ENCODE measurements at places on chromosomes 12 and 14.

DNA sequence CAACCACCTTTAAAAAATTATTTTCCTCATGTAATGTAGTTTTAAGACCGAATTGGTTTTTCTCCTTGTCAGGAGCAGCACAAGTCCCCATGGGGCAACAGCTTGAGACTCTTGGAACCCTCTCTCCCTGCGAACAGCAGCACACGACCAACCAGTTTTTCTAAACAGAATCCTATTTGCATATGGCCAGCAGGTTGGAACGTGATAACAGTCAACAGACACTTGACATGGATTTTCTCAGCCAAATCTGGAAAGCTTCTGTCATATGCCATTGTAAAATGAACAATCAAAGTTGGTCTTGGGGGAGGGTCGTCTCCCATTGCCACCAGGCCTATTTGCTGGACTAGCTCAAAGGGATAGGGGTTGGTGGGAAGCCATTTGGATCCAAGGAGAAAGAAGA is 1915.0 kb upstream of the FLRT2 start:
- DNase-seq: no peak

DNA sequence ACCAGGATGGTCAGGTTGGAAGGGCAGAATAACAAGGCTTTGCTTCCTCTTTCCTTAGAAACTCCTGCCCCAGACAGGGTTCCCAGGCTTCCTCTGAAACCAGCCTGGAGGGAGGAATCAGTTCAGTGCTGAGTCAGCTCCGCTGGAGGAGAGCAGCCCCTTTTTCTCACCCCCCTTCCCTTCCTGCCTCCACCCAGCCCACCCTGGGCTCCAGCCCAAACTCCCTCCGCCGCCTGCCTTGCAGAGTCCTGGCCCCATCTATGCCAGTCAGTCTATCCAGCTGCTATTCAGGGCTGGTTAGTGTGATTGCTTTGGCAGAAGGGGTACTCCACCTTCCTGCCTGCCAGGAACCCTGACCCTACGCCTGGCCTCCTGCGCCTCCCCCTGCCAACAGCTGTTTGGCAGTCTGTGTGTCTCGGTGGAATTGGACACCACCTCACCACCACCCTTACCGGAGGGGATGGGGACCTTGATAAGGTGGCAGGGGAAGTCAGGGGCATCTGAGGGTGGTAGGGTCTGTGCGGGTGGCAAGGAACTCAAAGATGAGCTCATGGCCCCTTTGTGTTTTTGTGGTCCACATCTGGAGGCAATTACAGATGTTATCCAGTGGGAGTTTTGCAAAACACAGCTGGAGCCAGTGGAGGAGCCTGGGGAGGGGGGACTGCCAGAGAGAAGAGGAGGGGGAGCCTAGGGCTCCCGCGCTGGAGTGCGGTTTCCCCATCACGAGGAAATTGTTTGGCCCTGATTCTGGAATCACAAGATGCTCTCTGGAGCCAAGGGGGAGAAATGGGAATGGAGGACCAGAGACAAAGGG is 12.2 kb downstream of the MMP14 start:
- DNase-seq: no peak

DNA sequence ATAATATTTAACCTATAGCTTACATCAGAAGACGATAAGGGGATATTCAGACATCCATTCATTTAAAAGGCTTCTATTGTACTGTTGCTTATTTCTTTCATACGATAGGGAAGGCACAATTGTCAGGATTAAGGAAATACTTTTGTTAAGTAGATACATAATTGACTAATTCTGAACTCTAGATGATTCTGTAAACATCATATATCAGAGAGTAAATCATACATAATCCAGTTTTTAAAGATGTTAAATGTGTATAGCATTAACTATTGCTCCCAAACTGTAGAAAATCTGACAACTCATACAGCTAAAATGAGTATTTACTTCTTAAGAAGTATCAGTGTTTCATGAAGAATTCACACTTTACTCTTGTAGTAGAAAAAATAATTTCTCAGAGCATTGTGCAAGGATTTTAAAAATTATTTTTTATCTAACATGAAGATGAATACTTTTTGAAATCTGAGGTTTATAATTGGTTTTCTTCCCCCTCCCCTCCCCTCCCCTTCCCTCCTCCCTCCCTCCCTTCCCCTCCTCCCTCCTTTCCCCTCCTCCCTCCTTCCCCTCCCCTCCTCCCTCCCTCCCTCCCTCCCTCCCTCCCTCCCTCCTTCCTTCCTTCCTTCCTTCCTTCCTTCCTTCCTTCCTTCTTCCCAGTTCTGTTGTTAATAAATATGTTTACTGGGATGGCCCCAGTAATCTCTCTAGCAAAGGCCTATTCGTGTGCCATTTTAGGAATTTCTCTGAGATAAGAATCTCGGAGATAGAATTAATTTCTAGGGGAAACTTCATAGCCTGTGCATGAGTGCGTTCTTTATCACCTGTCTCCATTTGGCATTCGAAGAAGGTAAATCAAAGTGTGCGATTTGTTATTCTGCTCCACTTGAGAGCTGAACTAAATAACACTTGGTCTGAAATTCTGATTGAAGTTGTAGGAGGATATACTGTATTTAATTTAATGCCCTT is 2.3 kb downstream of the NPAS3 start:
- DNase-seq: no peak

DNA sequence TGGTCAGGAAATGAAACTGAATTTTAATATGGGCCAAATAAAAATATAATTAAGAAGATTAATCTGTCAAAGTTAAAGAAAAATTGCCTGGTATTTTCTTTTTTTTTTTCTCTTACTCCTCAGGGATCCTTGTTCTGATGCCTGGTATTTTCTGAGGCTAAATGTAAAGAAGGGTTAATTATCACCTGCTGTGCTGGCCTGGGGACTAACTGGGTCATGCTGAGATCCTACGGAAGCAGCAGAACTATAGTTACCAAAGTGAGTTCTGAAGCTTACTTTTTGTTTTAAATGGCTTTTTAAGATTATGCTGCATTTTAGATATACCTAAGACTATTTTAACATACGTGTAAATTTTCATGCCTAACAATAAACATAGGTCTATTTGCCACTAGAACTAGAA is 23.3 kb downstream of the ZC2HC1C start:
- no peak for DNase-seq

DNA sequence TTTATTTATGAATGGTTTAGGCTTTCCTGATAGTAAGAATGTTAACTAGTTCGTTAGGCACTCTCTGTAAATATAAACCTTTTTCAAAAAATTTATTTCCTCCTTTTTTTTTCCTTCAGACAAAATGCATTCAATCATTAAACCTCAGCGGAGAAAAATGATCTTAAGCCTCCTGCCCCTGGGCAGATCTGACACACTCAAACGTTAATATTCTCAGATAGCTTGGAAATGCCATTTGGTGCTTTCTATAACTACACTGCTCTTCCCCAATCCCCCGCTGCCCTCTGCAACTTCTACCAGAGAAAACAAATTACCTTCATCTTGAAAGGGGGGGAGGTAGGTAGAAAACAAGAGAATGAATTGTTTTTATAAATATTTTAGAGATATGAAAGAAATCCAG is 521.2 kb downstream of the MED13L start:
- DNase-seq: no peak

DNA sequence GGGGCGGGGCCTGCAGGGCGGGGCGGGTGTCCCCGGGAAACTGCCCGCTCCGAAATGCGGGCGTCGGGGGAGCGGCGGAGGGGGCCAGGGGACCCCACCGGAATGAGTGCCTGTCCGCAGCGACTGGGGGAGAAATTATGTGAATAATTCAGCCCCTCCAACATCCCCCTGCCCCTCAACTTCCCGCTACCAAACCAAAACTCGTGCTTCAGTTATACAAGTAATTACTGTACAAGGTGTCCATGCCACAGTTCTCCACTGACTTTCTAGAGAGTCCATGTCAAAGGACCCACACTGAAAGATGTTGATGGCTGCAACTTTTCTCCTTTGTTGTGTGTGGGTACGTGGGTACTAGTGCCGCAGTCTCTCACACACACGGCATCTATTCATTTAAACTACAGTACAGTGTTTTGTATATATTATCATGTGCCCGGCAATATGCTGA is 414 bp upstream of the CDK17 start:
- no peak for DNase-seq

DNA sequence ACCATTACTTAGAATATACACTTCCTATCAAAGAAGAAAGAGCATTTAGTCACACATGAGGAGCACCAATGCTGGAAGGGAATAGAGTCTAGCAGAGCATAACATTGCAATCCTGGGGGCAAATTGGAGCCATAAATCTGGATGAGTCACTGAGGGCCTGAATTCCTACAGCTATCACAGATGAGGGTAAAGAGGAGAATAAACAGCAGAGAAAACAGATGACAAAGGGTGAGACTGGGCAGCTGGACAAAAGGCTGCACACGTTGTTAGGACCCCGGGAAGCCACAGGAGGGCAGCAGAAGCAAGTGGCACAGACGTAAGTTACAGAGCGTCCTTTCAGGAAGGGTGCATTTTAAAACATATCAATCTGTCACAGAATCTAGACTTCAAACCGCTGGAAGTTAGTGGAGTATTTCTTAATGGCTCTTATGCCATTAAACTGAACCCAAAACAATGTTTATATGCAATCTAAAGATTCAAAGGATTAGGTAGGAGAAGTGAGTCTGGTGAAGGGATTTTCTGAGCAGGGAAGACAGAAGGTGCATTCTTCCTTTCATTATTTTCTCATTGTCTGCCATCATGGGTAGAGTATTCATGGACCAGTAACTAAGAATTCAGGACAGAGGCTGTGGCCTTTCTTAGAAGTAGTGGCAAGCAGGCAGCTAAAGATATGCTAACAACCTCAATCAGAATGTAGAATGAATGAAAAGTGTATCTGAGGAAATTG is 159.8 kb upstream of the DAAM1 start:
- no peak for DNase-seq

DNA sequence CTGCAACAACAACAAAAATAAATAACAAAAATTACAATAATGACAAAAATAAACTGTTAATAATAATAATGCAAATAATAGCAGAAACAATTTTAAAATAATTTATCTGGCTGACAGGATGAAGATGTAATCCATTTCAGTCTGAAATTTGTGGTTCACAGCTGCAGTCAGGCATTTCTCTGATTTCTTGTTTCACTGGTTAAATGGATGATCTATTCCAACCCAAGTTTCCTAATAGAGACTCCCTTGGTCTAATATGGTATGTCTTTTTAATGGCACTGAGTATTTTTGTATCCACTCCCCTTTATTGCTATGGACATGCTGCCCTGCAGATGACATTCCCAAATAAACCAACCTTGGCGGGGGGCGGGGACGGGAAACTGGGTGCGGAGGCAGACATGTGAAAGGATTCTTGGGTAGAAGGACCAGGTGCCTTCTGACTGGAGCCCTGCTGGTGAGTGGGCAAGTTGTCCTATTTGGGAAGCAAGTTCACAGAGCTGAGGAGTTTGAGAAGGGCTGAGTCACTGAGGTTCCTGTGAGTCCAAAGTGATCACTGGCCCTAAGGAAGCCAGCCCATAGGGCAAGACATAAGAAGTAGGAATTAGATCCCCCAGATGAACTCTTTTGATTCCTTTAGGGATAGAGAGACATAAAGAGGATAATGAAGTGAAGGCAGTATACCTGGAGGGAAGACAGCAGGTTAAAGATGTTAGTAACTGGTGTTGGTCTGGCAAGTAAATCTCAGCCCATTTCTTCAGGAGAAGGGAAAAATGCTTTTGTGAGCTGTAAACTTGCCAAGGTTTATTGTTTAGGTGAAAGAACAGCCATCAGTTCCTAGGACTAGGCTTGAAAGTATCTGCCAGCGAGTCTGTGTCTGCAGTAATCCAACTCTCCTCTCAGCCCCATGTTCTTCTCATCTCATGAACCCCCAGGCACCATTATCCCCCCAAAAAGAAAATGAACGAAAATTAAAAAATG is 14.5 kb downstream of the FOXG1 start:
- no peak for DNase-seq

GRCh38 chr14:95507701-95508103 is 8.7 kb downstream of the SYNE3 start:
- DNase-seq: no peak

DNA sequence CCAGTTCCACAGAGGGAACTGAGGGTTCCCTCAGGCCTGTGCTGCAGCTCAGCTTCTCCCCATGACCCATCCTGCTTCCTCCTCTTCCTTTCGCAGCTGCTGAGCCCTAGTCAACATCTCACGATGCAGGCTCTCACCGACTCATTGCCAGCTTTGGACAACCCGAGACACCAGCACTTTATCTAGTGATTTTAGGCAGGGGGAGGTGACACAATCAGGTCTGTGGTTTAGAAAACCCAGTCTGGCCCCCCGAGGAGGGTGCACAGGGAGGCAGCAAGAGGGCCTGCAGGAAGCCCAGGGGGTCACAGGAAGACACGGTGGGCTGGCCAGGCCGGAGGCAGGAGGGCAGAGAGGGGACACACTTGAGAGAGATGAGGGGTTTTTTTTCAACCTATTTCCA is 35.4 kb downstream of the DIO3 start:
- DNase-seq: no peak

DNA sequence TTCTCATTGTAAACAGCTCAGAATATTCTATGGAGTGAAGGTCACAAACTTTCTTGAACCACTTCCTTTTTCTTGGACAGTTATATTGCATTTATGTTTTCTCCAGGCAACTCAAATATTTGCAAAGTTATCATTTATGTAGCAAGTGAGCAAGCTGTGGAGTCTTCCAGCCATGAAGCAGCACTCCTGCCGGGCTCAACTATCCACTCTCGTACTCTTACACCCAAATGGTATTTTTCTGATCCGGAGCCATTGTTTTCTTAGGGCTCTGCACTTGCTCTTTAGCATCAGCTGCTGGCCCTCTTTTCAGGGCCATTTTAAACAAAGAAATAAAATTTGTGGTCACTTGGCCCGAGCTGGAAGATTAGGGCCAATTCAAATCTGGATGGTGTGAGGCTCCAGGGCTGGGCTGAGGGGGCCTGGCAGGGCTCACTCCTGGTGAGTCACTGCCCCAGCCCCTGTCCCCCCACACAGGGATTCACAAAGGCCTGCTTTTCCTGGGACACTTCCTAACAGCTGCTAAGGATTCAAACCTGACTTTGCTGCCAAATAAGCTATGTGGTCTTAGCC is 19.7 kb downstream of the SYNE3 start:
- no peak for DNase-seq

GRCh38 chr12:89863968-89864367 is 155.3 kb upstream of the ATP2B1 start:
- peak; percentile 94 for DNase-seq

- DNase-seq: no peak
Observed at GRCh38 chr14:74638066-74638465, 26.0 kb upstream of the LTBP2 start.

- no peak for DNase-seq
Observed at GRCh38 chr14:40685764-40686163, 920.9 kb upstream of the LRFN5 start.

DNA sequence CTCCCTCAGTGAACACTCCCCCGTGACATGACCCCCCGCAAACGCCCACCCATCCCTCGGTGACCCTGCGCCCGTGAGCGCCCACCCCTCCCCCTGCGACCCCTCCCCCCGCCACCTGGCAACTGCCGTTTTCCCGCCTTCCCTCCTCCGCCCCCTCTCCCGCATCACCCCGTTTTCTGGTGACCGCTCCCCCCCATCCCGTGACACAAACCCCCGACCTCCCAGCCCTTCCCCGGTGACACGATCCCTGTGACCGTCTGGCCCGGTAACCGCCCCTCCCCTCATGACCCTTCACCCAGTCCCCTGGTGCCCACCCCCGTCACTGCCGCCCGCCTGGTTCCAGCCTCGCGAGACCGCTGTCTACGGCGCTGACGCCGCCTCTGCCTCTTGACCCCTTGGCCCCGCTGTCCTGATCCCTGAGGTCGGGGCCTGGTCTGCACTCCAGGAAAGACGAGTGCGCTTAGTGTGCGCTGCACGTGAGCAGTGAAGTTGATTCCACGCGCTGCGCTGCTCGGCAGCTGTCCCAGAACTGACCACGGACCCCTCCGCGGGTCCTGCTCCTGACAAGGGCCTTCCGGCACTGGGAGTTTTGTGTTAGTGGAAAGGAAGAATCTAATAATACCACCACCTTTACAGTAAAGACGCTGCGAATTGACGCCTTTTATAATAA is 59.4 kb downstream of the DDX51 start:
- peak; percentile 26 for DNase-seq
